Choroid plexus epithelial cell (primary cell): ENCODE measurements at places on chromosomes 4 and X.

GRCh38 chr4:100574607-100575006 lies 56.8 kb upstream of the EMCN start:
- no peak for DNase-seq

- DNase-seq: no peak
Observed at GRCh38 chr4:140057701-140058100, 96.3 kb downstream of the MAML3 start.

DNA sequence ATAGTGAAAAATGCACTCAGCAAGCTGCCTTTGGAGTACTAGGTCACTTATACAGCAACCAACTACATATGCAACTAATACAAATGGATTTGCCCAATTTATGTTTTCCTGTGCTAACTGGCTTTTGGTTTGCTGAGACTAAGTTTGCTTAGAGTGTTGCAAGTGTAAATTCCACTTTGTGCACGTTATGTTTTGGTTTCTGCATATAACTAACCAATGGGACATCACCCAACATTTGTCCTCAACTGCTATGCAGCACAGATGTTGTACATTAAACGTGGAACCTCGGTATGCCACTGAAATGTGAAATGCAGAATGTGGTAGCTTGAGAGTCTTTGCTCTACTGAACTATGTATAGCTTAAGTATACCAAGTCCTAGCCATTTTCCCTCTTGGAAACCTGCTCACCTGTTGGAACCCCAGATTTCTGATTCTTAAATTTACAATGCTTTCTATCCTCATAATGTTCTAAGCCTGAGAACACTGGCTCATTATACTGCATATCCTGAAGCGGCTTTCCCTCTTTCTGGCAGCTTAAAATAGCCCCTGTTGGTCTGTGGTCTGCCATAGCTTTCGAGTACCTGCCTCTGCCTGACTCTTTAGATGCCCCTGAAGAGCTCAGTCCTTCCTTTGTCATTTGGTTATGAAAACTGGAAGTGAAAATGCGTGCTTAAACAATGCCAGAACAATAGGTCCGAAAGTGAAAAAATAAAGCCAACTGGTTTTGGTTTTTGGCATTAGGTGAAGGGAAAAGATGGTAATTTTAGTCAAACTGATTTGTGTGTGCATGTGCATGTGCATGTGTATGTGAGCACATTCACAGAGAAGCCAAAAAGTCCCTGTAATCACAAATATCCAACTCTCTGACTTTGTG lies 158.0 kb downstream of the SH2D1A start:
- DNase-seq: no peak

GRCh38 chrX:54920610-54921426 lies at the start of gene TRO:
TSS of gene TRO (plus strand) at chrX:54920824. CDS start at chrX:54922247, 1,423 bp downstream.
- peak; percentile 35 for DNase-seq

- DNase-seq: no peak
Observed at GRCh38 chr4:180994722-180995121, 1248.5 kb upstream of the TENM3 start.

- DNase-seq: peak; percentile 19
Observed at GRCh38 chrX:3815896-3816664, 102.6 kb upstream of the PRKX start.

GRCh38 chr4:67333664-67334063 lies 211.6 kb downstream of the CENPC start:
- no peak for DNase-seq

GRCh38 chrX:124401696-124402095 lies 55.3 kb downstream of the SH2D1A start:
- no peak for DNase-seq

GRCh38 chr4:121072224-121073003 lies at the start of gene NDNF:
TSS of gene NDNF (minus strand) at chr4:121072535. CDS start at chr4:121045837, 26,698 bp downstream.
- peak; percentile 42 for DNase-seq

GRCh38 chr4:168167714-168168284 lies 75.5 kb downstream of the ANXA10 start:
- DNase-seq: peak; percentile 50

GRCh38 chrX:108306086-108306485 lies 132.1 kb downstream of the COL4A6 start:
- no peak for DNase-seq

DNA sequence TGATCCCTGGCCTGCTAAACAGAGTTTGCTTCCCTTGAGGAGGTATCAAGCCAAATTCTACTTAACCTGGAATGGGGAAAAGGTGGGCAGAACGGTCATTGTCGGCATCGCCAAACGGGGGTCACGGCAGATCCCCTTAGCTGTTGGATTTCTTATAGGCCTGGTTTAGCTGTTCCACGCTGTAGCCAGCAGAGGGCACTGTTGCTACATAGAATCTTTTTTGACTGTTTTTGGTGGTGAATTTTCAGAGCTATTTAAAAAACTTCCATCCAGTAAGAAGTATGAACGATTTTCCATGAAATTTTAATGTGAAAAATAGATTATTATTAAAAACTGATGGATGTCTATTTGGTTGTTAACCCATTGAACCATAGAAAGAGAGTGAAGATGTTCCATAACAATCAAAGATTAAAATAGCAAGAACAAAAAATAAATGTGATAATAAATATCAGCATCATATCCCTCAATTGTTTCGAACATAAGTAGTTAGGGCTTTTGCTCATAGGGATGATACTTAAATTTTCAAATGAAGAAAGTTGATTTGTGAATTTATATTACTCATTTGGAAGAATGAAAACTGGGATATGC lies 56.6 kb downstream of the LINC00632 start:
- peak; percentile 72 for DNase-seq

DNA sequence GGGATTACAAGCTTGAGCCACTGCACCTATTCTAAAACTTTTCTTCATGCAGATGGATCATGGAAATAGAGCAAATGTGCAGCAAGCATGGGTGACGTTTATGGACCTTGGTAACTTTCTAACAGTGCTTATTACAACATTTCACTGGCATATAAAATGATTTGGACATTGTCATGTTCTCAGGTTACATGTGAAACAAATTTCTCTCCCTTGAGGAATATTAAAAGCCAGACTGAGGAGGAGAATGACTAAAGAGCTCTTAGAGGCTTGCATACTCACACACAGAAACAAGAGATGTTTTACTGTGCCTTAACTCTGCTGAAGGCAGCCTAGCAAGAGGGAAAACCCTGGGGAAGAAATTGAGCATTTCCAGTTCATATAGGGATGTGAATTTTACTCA lies 38.6 kb upstream of the GPR101 start:
- DNase-seq: no peak

- DNase-seq: peak; percentile 89
Observed at GRCh38 chr4:1130316-1131186, 17.2 kb upstream of the RNF212 start.

DNA sequence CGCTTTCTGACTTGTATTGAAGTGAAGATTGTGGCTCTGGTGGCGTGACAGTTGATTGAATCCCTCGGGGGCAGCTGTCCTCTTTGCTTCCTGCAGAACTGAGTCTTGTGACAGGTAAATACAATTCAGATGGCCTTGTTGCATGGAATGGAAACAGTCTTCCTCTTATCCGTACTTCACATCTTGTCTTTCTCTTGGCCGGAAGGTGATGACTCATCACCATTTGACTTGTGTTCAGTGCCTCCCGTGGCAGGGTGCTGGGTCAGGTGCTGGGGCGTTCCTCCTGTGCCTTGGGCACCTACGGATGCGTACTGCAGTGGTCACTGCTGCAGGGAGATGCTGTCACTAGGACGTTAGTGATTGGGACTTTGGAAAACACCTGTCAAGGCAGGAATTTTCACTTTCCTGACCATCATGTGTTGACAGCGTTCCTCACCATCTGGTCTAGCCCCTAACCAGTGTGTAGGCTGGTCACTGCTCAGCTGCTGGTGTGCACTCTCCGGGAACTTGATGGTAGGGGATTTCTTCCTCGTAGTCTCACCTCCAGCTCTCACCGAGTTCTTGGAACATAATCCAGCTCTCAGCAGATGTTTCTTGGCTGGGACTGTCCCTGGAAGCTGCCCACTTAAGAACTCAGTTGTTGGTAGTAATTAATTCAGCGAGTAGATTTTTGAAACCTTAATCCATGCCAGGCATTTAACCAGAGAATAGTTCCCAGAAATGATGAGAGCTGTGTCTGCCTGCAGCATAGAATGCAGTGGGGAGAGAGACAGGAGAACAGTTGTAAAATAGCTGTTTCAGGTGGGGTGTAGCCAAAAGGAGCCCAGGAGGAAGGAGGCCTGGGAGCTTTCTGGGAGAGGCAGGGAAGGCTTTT lies 7.2 kb downstream of the TBC1D14 start:
- DNase-seq: peak; percentile 62
